ENCODE measurements at places on chromosomes 7 and 10.

GRCh38 chr10:75287697-75288096 is 51.9 kb upstream of the COMTD1 start:
- DNase-seq, result no peak

DNA sequence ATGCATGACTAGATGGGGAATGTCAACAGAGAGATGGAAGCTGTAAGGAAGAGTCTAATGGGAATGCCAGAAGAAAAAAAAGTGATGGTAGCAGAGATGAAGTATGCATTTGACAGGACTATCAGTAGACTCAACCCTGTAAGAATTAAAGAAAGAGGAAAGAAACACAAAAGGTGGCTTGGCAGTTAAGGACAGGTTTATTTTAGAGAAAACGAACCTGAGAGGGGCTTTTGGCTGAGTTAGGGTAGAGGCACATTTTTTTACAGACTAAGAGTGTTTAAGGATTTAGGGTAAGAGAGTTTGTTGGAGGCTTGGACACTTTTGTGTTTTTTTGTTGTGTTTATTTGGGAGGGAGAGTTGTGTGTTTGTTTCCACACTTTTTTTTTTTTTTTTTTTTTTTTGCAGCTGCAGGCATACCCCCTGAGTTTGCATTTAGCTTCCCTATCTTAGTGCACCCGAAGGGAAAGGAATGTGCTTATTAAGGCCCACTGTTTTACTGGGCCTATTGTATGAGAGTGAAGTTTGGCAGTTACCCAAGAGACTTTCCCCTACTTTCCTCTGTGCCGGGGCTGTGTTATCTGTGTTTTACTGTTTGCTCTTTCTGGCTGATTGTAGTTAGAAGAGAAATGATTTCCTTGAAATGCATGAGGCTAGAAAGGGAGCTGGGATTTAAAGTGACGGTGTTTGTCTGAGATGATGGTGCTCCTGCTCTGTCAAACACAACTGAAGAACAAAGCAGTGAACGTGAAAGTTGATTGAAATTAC is 32.0 kb downstream of the NPVF start:
- no peak for DNase-seq

- DNase-seq, result no peak
These were observed 30.6 kb upstream of the CTBP2 start for GRCh38 chr10:125190946-125191345.

- no peak for DNase-seq
These were observed 339.5 kb upstream of the NRP1 start for GRCh38 chr10:33673839-33674415.

DNA sequence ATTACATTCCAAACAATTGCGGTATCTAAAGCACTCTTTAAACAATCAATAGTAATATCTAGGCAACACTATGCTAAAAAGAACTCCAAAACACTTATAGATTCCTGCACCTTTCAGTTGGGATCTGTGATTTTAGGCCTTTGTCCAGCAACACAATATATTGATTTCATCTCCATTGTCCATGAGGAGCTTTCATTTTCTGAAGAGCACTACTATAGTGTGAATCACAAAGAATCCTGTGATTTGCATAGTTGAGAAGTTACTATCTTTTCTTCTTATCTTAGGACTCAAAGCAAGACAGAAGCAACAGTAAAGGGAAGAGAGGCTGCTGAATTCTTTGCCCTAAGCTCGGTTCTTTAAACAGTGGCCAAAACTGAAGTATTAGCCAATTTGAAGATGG is 846.8 kb downstream of the IPMK start:
- peak; percentile 3 for DNase-seq

GRCh38 chr7:131190146-131190545 is 137.5 kb upstream of the MKLN1 start:
- DNase-seq, result no peak

DNA sequence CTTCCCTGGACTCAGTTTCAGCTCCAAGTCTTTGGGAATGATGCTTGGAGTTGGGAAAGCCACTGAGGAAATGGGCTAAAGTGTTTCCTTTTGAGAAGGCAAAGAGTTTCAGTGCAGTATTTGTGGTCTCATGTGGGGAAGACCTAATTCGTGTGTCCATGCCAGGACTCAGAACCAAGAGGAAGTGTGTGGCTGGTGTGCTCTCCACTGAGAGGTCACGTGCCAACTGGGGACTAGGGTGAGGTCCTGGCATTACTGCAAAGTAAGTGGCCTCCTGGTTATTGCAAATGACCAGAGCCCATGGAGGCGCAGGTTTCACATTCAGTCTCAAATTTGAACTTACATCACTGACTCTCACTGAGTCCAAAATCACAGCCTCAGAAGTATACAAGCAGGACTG is 48.6 kb upstream of the ITPRID1 start:
- DNase-seq, result no peak

GRCh38 chr10:43196981-43197833 is 59.0 kb downstream of the CSGALNACT2 start:
- no peak for DNase-seq

Data from GM12865 (cell line).